ENCODE measurements at places on chromosomes 12 and 14. TPM values are rescaled to one million over a fixed set of nuclear protein-coding genes. Genes with fewer than 3 reads are reported as not detected.

Gene GLT8D2
- 2.7 TPM for total RNA-seq

Gene IL22
- not detected for total RNA-seq

Gene KRT86
- total RNA-seq = 1.6 TPM

Gene PTGDR
- total RNA-seq = not detected

Gene TRIM9
- 0.02 TPM for total RNA-seq

Gene CCDC184
- 0.29 TPM for total RNA-seq

Gene SLC6A12
- total RNA-seq = not detected

Gene MGAT4C
- total RNA-seq = not detected

Gene OR4E2
- not detected for total RNA-seq

Gene CLEC6A
- total RNA-seq = not detected

Gene KLRC2
- not detected for total RNA-seq

DNA sequence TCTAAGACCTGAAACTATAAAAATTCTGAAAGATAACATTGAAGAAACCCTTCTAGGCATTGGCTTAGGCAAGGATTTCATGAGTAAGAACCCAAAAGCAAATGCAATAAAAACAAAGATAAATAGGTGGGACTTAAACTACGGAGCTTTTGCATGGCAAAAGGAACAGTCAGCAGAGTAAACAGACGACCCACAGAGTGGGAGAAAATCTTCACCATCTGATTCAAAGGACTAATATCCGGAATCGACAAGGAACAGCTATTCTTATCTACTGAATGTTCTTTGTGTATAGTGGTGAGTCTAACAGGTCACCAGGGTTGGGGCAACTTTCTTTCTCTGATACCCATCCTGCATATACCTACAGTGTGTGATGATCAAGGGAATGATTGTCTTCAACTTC, 198.6 kb downstream of the CCDC91 start:
- no peak for DNase-seq

DNA sequence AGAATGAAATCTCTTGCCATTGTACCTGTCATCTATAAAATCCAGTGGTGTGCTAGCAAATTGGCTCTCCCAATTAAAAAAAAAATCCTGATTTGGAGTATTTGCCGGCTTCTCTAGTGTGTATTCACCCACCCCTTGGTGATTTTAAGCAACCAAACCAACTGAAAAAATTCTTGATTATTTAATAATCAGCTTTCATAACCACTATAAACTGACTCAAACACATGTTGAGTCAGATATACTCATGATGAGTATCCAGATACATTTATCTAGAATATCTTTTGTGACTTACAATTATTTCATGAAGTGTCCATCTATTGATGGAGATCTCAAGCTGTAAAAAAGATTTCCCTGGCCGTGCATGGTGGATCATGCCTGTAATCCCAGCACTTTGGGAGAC, 205.4 kb downstream of the RASSF9 start:
- no peak for DNase-seq

- no peak for DNase-seq
Observed at GRCh38 chr14:19851365-19851764, 23.6 kb upstream of the OR4K2 start.

DNA sequence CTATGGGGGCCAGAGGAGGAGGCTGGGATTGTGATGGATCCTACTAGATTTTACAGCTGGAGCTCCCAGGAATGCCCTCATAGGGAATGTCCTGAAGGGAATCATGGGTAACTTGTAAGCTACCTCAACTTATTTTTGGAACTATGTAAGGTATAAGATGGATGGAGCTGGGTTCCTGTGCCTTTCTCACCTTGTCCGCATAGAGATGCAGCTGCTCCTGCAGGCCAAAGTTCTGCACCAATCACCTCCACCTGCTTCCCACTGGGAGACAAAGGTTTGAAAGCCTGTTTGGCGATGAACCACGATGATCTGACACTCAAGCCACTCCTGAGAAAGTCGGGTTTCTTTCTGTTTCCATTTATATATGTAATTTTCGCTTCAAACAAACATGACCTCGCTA, 648 bp upstream of the AKAP5 start:
- no peak for DNase-seq

DNA sequence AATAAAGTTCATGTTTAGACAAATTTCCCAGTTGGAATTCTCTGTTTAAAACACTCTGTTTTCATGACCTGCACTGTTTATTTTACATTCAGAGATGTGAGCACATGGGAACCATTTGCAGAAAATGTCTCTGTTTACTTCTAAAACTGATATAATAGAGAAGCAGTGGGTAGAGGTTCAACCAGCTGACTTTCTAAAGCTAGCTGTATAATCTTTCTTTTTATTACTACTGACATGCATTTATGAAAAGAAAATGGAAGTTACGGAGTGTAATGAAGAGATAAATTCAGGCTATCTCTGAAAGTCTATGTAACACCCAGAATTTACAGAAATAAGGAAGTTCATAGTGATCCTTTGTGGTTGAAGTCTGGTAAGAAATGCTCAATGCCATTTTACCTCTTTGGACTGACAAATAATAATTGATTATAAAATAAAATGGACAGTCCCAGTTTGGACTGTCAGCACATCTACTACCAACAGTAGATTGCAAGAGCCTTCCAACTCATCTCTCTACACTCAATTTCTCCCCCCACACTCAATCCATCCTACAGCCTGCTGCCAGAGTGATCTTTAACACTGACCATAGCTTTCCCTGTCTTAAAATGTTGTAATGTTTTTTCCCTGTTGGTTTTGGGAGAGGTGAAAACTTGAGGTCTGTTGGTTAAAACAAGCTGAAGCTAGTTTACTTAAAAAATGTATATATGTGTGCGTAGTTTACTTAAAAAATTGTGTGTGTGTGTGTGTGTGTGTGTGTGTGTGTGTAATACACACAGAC, 137.4 kb downstream of the AEBP2 start:
- no peak for DNase-seq

DNA sequence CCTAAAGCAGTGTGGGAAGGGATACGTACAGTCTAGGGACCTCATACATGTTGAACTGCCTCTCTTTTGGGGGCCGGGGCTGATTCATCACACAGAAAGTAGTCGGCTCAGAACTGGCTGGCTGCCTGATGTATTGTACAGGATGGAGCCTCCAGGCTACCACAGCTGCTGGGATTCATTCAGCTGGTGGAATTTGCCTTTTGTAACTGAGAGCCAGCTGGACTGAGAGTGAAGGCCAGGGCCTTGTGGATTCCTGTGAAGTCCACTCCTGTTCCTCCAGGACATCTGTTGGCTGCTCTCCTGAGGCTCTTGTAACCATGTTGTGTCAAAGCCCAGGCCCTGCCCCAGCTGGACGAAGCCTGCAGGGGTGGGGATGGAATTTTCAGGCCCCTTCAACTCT, 116.3 kb upstream of the PRICKLE1 start:
- peak; percentile 58 for DNase-seq

GRCh38 chr12:47648056-47648579, 57.7 kb downstream of the RPAP3 start:
- no peak for DNase-seq

GRCh38 chr12:42725809-42726208, 136.3 kb upstream of the PRICKLE1 start:
- DNase-seq = peak; percentile 70

GRCh38 chr14:106460916-106461315, 934.5 kb downstream of the TMEM121 start:
- DNase-seq = no peak

DNA sequence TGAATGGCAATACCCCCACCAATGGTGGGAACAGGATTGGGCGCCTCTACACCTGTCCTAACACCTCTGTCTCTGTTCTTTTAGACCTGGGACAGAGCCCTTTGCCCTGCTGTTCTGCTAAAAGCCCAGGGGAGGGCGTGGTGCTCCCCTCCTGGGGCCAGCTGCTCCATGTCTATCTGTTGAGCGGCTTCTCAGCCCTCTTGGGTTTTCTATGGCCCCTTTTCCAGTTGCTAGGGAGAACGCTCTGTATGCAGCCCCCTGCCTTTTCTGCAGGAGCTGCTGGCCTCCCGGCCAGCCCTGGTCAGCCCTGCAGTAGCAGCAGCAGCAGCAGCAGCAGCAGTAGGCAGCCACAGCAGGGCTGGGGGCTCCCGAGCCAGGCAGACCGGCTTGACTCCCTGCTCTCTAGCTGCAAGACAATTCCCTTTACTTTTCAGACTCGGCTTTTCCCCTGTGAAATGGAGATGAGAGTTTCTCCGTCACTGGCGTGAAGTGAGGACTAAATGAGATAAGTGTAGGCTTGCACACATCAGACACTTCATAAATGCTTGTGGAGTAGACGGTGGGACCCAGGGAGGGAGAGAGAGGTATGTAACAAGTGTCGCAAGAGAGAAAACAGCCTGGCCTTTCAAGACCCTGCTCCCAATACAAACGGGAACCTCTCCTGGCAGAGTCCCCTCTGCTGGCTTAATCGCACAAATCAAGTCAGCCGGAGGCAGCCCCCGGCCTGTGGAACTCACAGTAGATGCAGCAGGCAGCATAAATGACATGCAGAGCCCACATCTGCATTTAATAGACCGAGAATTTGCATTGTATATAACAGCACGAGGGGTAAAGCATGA, 1.0 kb downstream of the RTL1 start:
- DNase-seq = no peak

DNA sequence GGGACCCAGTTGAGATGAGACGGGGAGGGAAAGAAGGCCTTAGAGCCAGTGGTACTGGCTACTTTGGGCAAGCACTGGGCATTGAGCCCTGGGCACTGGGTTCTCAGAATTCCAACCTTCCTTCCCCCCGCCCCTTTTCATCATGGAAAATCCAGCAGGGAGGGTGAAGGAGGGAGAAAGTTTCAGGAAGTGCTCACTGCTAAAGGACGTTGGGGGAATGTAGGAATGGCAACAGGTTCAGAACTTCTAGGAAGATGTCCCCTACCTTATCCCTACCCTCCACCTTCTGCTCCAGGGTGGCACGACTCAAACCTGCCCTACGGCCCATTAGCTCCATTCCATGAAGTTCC, 4.2 kb upstream of the TNS2 start:
- DNase-seq = no peak

GRCh38 chr14:96567289-96567899, 65.2 kb downstream of the PAPOLA start:
- peak; percentile 5 for DNase-seq

GRCh38 chr14:48008646-48009045, 333.2 kb upstream of the MDGA2 start:
- no peak for DNase-seq

- peak; percentile 2 for DNase-seq
Observed at GRCh38 chr14:58947156-58947555, 241.3 kb upstream of the DAAM1 start.

DNA sequence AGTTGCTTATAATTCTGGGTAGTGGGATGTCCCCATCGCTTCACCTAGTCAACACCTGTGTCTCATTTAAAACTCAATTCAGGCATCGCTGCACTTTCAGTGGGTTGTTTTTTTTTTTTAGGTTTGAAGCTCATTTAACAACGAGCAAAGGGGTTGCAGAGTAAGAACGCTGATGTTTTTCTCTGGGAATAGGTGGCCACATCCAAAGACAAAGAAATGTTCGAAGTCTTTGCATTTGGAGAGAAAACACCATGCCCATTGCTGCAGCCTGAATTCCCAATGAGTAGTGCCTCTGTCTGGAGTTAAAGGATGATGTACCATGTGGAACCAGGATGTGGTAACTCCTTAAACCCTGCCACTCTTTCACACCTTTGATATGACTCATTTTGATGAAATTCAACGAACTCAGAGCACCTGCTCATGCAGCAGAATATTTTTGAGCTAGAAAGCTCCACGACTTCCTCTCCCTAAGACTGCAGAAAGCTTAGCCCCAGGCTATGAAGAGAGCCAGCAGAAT, 35.1 kb upstream of the BATF start:
- peak; percentile 10 for DNase-seq

GRCh38 chr14:89519040-89519439, 102.0 kb upstream of the FOXN3 start:
- DNase-seq = no peak

GRCh38 chr14:49593016-49593415, 5.7 kb upstream of the LRR1 start:
- no peak for DNase-seq

GRCh38 chr12:96237035-96237434, 42.9 kb downstream of the ELK3 start:
- DNase-seq = no peak

GRCh38 chr12:62783881-62784280, 151.1 kb downstream of the PPM1H start:
- DNase-seq = no peak

GRCh38 chr12:26744697-26745440, 88.1 kb downstream of the ITPR2 start:
- DNase-seq = no peak

DNA sequence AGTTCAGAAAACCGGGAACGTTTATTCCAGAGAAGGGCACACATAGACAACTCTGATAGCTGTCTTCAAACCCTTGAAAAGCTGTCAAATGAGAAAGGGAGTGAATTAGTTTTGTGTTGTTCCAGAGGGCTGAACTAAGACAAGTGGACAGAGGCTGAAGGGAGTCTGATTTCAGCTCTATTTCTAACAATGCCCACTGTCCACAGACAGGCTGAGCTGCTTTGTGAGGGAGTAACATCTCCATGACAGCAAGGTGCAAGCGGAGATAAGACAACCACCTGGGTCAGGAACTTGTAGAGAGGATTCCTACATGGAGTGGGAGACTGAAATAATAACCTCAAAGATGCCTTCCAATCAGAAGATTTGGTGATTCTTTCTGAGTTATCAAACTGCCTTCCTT, 25.6 kb upstream of the PARP11 start:
- no peak for DNase-seq

DNA sequence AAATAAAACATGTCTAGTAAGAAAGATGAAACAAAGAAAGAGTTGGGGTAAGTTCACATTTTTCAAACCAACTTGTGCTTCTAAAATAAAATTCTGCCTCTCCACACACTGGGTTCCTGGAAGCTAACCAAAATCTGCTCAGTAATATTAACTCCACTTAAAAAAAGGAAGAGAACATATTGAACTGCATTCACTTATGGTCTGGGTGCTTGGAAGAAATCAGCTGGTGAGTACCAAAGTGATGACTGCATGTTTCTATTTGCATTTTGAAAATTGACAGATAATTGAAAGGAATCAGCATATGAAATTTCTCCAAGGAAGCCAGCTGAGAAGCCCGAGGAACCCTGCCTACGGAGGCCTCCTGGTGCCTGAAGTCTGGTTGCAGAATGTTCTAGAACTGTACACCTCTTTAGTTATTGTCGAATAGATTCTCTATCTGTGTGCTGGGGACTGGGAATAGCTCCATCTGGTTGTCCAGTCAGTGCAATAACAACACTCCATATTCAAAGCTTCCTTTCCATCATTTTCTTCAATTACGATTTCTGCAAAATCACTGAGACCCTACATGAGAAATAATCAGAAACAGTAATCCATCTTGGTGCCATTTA, 836.1 kb downstream of the VRK1 start:
- no peak for DNase-seq

All from A172 (cell line).